Breast epithelium (tissue), 4 donors: ENCODE measurements at places on chromosomes 4 and X.

DNA sequence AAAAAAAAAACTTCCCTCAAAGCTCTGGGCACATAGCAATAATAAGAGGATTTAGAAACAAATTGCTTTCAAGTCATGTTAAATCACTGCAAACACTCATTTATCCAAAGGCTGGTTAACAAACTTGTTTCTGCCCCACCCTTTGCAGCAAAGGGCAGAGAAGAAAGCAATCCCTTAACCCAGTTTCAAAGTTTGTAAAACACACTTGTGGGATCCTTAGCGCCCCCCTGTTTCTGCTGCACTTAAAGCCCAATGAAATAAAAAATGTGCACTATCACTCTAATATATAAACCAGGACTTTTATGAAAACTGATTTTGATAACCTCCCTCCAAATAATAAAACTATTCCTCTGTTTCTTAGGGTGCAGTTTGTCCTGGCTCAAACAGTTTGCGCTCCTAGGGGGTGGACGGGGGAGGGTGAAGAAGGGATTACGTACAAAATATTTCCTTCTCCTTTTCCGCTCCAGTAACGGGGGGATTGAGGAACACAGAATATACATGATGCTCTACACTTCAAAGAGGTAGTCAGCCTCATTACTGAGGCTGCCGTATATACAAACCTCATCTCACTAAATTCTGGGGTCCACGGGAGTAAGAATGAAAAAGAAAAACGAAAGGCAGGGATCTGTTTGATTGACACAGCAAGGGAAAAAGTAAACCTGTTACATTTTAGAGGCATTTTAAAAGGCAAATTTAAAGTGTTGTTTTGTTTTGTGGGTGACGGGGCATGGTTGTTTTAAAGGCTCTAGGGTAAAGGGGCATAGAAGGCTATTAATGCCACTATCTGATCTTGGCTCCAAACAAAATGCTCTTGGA, 3.1 kb upstream of the PCDH10 start:
- peaks cover 87% of the 10 kb centered on the region for H3K27me3 ChIP-seq
- no peak overlapping the region for H3K27ac ChIP-seq

DNA sequence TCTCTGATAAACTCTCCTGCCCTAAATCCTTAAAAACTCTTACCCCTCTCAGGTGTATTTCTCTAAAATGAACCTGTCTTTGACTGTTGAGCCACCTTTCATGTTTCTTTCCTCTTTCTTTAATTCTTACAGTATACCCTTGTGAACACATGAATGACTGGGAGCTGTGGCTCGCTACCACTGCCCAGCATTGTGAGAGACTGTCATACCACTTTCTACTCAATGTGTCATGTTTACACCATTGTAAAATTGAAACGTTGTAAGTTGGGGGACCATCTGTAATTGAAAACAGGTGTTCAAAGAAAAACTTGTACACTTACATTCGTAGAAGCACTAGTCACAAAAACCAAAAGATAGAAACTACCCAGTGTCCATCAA, 66.9 kb downstream of the ZNF182 start:
- no peaks in the 10 kb centered on the region for H3K27me3 ChIP-seq
- H3K27ac ChIP-seq = no peak overlapping the region
- no peak for DNase-seq
- no peak overlapping the region for H3K4me3 ChIP-seq

- no peaks in the 10 kb centered on the region for H3K36me3 ChIP-seq
- no peak for DNase-seq
- H3K4me1 ChIP-seq = no peaks in the 10 kb centered on the region
Measured at GRCh38 chr4:158856852-158857251, 88.0 kb downstream of the FNIP2 start.

- DNase-seq = no peak
- no peak overlapping the region for H3K4me3 ChIP-seq
- H3K36me3 ChIP-seq = no peaks in the 10 kb centered on the region
- no peaks in the 10 kb centered on the region for H3K27me3 ChIP-seq
Measured at GRCh38 chr4:100285121-100285520, 94.9 kb upstream of the DDIT4L start.

DNA sequence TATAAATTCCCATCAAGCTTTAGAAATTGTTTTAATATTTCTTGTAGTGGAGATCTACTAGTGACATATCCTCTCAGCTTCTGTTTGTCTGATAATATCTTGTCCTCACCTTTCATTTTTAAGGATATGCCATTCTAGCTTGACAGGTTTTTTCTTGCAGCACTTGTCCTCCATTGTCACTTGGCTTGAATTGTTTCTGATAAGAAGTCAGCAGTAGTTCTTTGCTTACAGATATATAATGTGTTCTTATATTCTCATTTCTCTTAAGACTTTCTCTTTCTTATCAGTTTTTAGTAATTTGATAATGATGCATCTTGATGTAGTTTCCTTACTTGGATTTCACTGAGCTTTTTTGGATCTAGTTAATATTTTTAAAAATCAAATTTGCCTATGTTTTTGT, 120.6 kb upstream of the NUDT6 start:
- no peaks in the 10 kb centered on the region for H3K4me1 ChIP-seq
- H3K36me3 ChIP-seq = no peaks in the 10 kb centered on the region
- H3K4me3 ChIP-seq = no peak overlapping the region
- no peak for DNase-seq
- H3K27me3 ChIP-seq = no peaks in the 10 kb centered on the region

- no peak for DNase-seq
- H3K36me3 ChIP-seq = no peaks in the 10 kb centered on the region
- H3K27ac ChIP-seq = peak within 1 kb of the TSS; percentile 94
- peak within 1 kb of the TSS; percentile 66 for H3K4me3 ChIP-seq
- H3K27me3 ChIP-seq = peaks cover 40% of the 10 kb centered on the region
Measured at GRCh38 chrX:48957477-48957826, at the start of gene OTUD5. Gene OTUD5 (minus strand): TSS chrX:48957607. CDS start chrX:48957570, 37 bp downstream.

- H3K27ac ChIP-seq = no peak overlapping the region
- no peak overlapping the region for H3K4me3 ChIP-seq
- no peak for DNase-seq
- no peaks in the 10 kb centered on the region for H3K4me1 ChIP-seq
- H3K27me3 ChIP-seq = no peaks in the 10 kb centered on the region
Measured at GRCh38 chr4:15665753-15666365, 10.7 kb upstream of the FBXL5 start.

DNA sequence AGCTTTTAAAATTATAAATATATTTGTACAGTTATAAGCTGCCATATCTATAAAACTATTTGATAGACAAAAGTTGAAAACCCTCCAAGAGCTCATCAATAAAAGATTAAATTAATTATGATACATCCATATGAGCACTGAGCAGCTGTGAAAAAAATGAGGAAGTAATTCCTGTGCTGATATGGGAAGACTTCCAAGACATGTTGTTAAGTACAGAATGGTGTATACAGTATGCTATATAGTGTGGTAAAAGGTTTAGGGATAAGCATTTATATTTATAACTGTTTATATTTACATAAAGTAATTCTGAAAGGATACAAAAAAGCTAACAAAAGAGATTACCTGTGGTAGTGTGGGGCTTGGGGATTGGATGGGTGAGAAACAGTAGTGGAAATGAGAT, 92.8 kb upstream of the BMP2K start:
- no peak overlapping the region for H3K27ac ChIP-seq
- H3K27me3 ChIP-seq = no peaks in the 10 kb centered on the region
- no peak for DNase-seq
- H3K4me1 ChIP-seq = no peaks in the 10 kb centered on the region
- no peaks in the 10 kb centered on the region for H3K36me3 ChIP-seq
- no peak overlapping the region for H3K4me3 ChIP-seq

GRCh38 chrX:14505648-14506047, 23.7 kb upstream of the GLRA2 start:
- DNase-seq = no peak
- no peak overlapping the region for H3K27ac ChIP-seq
- no peak overlapping the region for H3K4me3 ChIP-seq
- no peaks in the 10 kb centered on the region for H3K4me1 ChIP-seq
- no peaks in the 10 kb centered on the region for H3K36me3 ChIP-seq
- H3K27me3 ChIP-seq = no peaks in the 10 kb centered on the region

DNA sequence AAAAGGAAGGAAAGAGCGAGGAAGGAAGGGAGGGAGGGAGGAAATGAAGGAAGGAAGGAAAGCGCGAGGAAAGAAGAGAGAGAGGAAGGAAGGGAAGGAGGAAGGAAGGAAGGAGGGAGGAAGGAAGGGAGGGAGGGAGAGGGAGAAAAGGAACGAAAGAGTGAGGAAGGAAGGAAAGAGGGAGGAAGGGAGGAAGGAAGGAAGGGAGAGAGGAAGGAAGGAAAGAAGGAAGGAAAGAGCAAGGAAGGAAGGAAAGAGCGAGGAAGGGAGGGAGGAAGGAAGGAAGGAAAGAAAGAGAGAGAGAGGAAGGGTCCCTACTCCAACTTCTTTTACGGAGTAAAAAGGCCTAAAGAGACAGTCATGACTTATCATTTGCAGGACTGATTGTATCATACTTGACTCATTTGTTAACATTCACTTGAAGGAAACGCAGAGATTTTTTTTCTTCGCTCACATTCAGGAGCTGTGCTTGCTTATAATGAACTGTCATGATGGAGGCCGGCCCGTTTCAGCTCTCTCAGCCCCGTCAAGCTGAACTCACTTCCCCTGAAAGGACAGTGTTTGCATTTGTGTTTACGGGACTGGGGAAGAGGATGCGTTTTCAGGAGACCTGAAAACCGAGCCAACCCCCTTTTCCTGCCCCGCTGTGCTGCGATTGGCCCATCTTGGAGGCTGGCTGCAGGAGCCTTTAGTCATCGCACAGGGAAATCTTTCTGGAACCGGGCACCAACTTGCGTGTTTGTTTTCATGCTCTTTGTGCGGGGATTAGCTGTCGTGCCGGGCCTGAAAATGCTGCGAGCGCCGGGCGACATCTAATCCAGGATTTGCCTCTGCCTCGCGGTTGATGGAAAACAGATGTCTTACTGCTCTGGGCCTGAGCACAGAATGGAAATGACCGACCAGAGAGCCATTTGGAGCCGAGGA, 17.8 kb downstream of the TRIM2 start:
- no peaks in the 10 kb centered on the region for H3K36me3 ChIP-seq
- peak overlapping the region; percentile 78 for H3K4me3 ChIP-seq
- H3K27me3 ChIP-seq = no peaks in the 10 kb centered on the region

DNA sequence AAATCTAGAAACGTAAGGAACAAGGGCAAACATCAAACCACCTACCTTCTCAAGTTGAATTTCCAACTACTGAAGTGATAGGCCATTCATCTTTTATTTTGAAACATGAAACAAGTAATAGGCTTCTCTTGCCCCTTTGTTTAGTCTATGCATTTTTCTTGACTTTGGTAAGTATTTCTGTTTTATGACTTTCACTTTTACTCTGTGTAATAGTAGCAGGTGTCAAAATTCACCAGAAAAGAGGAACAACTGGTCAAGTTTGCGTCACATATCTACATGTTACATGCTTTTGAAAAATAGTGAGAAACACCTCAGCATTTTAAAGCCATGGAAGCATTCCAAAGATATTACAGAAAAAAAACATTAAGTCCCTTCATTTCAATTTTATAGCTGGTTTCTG, 157.1 kb upstream of the FTHL17 start:
- no peaks in the 10 kb centered on the region for H3K27me3 ChIP-seq
- H3K27ac ChIP-seq = no peak overlapping the region
- no peaks in the 10 kb centered on the region for H3K4me1 ChIP-seq
- no peak overlapping the region for H3K4me3 ChIP-seq
- DNase-seq = no peak

- no peak overlapping the region for H3K27ac ChIP-seq
- no peaks in the 10 kb centered on the region for H3K36me3 ChIP-seq
- H3K27me3 ChIP-seq = no peaks in the 10 kb centered on the region
- no peaks in the 10 kb centered on the region for H3K4me1 ChIP-seq
- H3K4me3 ChIP-seq = no peak overlapping the region
- DNase-seq = no peak
Measured at GRCh38 chr4:89413518-89413917, 105.9 kb upstream of the GPRIN3 start.

- no peaks in the 10 kb centered on the region for H3K4me1 ChIP-seq
- H3K27ac ChIP-seq = no peak overlapping the region
- H3K4me3 ChIP-seq = no peak overlapping the region
- no peak for DNase-seq
- no peaks in the 10 kb centered on the region for H3K27me3 ChIP-seq
- no peaks in the 10 kb centered on the region for H3K36me3 ChIP-seq
Measured at GRCh38 chr4:36324808-36325207, 43.4 kb downstream of the DTHD1 start.

- no peaks in the 10 kb centered on the region for H3K4me1 ChIP-seq
- H3K36me3 ChIP-seq = no peaks in the 10 kb centered on the region
- no peaks in the 10 kb centered on the region for H3K27me3 ChIP-seq
- DNase-seq = no peak
- H3K4me3 ChIP-seq = no peak overlapping the region
- no peak overlapping the region for H3K27ac ChIP-seq
Measured at GRCh38 chr4:165418073-165418472, 39.3 kb downstream of the CPE start.

DNA sequence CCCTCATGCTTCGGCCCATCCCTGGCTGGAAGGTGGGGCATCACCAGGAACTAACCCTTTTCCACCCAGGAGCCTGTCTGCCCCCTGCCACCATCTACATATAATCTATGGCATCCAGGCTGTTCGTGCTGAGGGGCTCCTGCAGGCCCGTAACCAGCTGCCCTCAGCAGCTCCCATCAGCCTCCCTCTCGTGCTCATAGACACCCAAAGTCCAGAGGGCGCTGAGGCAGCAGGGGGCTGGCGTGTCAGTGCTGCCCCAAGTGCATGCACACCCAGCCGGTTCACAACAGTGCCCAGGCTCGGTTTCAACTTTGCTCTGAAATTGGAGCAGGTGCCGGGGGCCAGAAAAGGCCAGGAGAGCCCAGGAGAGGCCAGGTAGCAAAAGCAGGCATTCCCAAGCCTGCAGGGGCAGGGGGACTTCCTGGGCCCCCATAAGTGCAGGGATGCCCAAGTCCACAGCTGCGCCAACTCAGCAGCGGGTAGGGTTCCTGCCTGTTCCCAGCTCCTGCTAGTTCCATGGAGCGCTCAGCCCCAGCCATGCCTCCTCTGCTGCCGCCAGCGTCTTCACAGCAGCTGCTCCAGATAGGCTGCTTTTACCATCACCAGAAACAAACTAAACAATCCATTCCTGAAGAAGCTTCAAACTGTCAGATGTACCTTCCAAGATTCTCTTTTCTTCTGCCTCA, 558.2 kb upstream of the GNPDA2 start:
- no peak for DNase-seq
- H3K27me3 ChIP-seq = no peaks in the 10 kb centered on the region
- no peak overlapping the region for H3K27ac ChIP-seq
- no peaks in the 10 kb centered on the region for H3K4me1 ChIP-seq

DNA sequence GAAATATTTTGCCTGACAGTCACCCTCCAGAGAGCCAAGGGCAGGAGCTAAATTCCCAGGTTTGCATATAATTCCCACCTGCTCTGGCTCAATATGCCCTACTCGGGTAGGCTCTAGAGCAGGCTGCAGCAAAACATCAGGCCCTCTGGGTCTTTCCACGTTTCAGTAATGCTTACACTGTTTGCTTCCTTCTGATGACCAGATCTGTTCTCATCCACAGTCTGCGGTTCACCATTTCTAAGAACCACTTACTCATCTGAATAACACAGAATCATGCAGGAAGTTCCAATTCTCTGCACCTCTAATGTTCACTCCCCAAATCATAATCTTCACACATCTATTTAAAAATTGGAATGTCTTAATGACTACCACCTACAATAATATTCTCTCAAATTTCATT, 141.4 kb downstream of the PPP3CA start:
- H3K4me1 ChIP-seq = no peaks in the 10 kb centered on the region
- no peak overlapping the region for H3K27ac ChIP-seq
- DNase-seq = no peak
- H3K4me3 ChIP-seq = no peak overlapping the region
- no peaks in the 10 kb centered on the region for H3K27me3 ChIP-seq
- H3K36me3 ChIP-seq = no peaks in the 10 kb centered on the region

- no peaks in the 10 kb centered on the region for H3K36me3 ChIP-seq
- no peak overlapping the region for H3K4me3 ChIP-seq
- no peaks in the 10 kb centered on the region for H3K4me1 ChIP-seq
- H3K27ac ChIP-seq = no peak overlapping the region
- H3K27me3 ChIP-seq = no peaks in the 10 kb centered on the region
Measured at GRCh38 chr4:51831133-51831532, 11.8 kb upstream of the DCUN1D4 start.
